ENCODE measurements at places on chromosomes 16 and 17.
A peak's percentile ranks its signal among the peaks of the same experiment; 100 is the strongest.

GRCh38 chr16:64391063-64391600 is 730.7 kb downstream of the CDH11 start:
- DNase-seq: no peak

GRCh38 chr16:56836410-56837230 is 28.4 kb upstream of the SLC12A3 start:
- no peak for DNase-seq

- DNase-seq: no peak
These were observed 40.6 kb upstream of the CDH5 start for GRCh38 chr16:66325717-66326376.

DNA sequence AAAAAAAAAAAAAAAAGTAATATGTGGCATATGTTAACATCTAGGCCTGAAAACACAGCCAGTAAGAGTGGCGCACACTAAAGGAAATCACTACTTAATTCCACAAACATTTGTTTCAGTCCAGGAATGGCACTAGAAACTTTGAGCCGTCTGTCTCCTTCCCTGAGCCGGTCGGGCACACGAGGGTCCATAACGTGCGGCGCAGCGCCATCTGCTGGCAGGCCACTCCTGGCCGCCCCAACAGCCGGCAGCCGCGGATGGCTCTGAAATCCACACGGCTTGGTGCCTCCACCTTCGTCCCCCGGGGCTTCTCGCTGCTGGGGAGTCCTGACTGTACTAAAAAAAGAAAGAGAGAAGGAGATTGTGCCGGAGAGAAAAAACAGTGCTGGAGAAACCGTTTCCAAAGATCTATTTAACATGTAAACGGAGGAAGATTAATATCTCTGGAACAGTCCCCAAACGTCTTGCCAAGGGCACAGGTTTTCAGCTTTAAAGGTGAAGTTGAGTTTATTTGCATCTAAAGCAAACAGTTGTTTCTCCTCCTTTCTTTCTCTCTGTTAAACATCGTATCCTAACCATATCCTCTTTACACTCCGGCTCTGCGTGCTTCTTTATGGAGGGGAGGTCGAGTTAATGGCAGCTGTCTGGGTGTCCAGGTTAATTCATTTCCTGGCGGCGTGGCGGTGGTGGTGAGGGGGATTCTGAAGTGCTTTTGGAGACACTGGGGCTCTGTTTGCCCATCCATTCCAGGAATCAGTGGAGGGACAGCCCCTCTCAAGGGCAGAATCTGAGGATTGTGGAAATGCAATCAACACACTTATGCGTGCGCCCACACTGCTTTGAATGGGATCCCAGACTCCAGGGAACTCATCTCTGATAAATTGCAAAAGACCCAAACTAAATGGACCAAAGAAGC is 611.3 kb upstream of the SALL1 start:
- peak; percentile 50 for DNase-seq

DNA sequence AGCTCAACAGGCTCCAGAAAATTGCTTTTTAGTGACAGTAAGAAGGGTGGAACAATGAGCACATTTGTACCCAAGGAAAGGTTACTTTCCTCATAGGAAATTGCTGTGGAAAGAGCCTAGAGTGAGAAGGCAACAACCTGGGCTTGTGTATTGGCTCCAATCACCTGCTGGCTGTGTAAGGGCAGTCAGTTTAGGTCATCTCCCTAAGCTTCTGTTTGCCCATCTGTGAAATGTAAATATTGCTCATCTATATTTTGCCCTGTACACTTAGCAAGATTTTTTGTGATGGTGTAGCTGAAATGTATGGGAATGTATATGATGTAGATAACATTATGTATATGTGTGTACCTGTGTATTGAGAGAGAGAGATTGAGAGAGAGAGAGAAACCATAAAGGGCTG is 225.2 kb upstream of the MPHOSPH6 start:
- DNase-seq: no peak

- no peak for DNase-seq
These were observed 18.8 kb downstream of the USP22 start for GRCh38 chr17:21024024-21024423.

DNA sequence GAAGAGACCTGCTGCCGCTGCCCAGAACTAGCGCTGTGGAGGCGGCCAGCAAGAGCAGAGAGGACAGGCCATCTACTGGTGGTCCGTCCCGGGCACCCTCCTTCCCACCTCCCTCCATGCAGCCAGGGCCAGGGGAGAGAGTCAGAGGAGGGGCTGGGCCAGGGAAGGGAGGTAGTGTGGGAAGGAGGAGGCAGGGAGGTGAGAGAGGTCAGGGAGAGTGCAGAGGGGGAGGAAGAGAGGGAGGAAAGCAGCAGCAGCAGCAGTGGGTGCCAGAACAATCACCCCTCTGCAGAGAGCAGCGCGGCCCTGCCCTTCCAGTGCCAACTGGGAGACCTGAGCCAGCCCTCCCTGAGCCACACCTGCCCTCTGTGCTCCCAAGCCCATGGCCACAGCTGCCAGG is 6.6 kb downstream of the C16orf95 start:
- no peak for DNase-seq

DNA sequence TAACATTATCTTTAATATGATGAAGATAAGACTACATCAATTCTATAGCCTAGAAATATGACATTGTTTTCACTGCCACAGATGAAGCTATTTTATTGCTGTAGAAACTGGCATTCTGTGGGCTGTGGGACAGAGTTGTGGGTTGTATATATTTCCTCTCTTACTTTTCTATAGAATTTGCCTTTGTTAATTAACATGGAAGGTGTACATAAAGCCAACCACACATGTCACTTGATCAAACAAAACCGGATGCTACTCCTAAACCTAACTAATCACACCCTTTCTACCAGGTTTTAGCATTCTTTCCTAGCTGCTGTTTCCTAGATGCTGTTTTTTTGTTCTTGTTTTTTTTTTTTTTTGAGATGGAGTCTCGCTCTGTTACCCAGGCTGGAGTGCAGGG is 81.2 kb upstream of the ATP2A3 start:
- no peak for DNase-seq

- DNase-seq: peak; percentile 44
These were observed 2.1 kb downstream of the SLC16A6 start for GRCh38 chr17:68288804-68289203.

GRCh38 chr17:31688701-31689100 is 170.3 kb downstream of the COPRS start:
- no peak for DNase-seq

GRCh38 chr16:77374384-77374783 is 60.5 kb downstream of the ADAMTS18 start:
- DNase-seq: no peak

- DNase-seq: no peak
These were observed 135.4 kb upstream of the SOX9 start for GRCh38 chr17:71985111-71986039.

DNA sequence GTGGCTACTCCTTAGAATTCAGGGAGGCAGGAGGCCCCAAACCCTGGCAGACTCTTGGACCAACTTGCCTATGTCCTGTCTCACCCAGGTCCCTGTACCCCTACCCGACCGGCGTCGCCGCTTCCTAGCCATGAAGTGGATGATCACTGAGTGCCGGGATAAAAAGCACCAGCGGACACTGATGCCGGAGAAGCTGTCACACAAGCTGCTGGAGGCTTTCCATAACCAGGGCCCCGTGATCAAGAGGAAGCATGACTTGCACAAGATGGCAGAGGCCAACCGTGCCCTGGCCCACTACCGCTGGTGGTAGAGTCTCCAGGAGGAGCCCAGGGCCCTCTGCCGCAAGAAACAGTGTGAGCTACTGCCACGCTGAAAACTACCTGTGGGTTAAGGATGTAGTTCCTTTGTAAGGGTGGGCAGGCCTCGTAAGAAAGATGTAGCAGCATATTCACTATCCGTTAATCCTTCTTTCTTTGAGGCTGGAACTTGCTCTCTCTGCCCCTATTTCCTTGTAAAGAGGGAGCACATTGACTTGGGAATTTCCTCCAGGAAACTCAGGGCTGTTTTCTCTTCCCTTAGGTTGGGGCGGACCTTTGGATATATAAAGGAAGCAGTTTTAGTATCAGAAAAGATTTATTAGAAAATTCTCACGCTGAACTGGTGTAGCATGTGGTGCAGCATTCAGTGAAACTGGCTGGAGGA is 4.1 kb downstream of the MRPS7 start:
- DNase-seq: no peak

- no peak for DNase-seq
These were observed 110.7 kb upstream of the DHX40 start for GRCh38 chr17:59454633-59455105.

DNA sequence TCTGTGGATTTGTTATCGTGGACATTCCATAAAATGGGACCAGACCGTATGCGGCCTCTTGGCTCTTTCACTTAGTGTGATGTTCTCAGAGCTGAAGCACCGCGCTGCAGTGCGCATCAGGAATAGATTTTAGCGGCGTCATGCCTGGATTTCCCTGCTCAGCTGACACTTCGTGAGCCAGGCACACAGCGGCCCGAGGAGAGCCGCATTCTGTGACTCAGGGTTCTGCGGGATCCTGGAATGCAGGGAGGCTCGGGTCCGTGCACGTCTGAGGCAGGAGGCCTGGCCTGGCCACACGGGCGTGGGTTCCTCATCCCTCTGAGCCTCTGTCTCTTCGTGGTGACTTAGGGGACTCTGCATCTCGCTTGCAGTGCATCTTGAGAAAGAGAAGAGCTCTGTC is 13.4 kb downstream of the CBFA2T3 start:
- DNase-seq: no peak

DNA sequence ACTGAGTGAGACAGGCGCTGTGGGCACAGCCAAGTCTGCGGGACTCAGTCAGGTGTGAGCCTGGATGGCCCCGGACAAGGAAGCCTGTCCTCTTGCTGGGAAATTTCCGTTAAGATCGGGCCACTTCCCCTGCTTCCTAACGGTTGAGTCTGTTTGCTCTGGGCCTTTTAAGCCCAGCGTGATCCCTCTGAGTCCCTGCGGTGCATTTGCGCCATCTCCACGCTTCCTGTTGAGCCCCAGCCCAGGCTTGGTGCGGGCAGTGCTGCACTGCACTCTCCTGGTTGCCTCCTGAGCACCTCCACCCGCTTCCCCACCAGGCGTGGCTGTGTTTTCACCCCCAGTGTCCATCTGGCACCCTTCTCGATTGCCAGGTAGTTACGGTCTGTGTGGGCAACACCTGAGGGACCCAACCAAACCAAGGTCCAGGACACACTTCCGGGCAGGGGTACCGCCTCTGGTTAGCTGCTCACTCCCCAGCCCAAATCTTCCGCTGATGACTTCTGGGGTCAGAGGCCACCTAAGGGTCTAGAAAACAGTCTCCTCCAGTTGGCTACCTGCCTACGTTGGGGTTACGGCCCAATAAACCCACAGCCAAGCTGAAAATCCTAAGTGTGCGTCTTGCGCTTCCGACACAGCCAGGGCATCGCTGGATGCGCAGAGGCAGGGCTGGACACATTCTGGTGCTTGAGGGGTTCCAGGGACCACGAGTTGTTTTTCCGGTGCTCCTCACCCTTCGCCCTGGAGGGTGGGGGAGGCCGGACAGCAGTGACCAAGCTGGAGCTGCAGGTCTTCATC is 1.4 kb upstream of the SLC25A10 start:
- no peak for DNase-seq

- no peak for DNase-seq
These were observed 288.2 kb upstream of the EEF2KMT start for GRCh38 chr16:5385811-5386210.

- DNase-seq: peak; percentile 90
These were observed 3.2 kb upstream of the TMEM88 start for GRCh38 chr17:7851438-7852261.

GRCh38 chr16:54454616-54455015 is 168.0 kb upstream of the IRX3 start:
- no peak for DNase-seq

DNA sequence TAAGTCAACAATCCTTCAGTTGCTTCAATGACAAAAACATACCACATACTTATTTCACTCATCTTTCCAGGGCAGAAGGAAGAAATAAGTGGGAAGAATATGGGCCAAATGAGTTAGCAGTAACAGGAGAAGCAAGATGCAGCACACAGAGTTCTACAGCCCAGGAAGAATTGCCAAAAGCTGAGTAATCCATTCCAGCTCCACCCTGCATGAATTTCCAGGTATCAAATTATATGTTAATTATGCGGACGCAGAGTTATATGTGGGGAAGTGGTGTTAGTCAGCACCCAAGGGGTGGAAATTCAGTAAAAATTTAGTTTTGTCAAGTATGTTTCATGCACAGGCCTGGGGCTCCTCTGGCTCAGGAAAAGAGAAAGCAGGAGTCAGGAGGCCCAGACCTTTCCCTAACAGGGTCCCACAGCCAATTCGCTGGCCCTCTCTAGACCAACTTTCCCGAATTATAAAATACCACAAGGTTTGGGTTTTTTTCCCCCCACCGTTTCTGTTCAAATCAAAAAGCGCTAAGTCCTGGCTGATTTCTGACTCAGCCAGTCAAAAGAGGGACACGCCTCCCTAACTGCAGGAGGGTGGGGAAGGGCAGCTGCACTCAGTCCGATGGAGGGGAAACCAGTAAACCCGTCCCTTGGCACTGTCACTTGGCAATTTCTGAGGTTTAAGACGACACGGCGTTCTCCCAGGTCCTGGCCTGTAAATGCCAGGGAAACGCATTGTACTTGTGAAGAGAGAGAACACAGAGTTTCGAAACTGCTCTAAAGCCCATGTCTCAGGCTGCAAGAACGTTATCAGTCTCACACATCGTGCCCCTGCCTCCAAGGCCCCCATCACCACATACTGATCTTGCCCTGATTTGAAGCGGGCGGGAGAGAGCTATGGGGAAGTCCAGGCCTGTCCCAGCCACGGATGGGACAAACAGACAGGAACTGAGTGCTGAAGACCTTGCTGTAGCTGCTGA is 58.1 kb downstream of the ZFHX3 start:
- DNase-seq: no peak

GRCh38 chr17:75036643-75037268 is 10.0 kb downstream of the ATP5PD start:
- DNase-seq: no peak

GRCh38 chr17:61451538-61452300 is 503 bp upstream of the TBX4 start:
- no peak for DNase-seq

GRCh38 chr17:68231541-68231940 is 16.3 kb upstream of the AMZ2 start:
- no peak for DNase-seq

GRCh38 chr16:25063102-25063501 is 47.9 kb upstream of the ARHGAP17 start:
- DNase-seq: no peak

Measured in germinal center (tissue), 1 donor.